Activated T-helper 1 cell treated with anti-CD3 and anti-CD28 coated beads, Interleukin-12 subunit alpha, Interleukin-12 subunit beta, Interleukin-2, Interleukin-4 antibody, amounts not matched to agents 30 ng/mL and 10 ng/mL and 1 ng/mL, durations not matched to agents 14 hours and 24 hours and 36 hours (primary cell): ENCODE measurements at places on chromosomes 1 and 21. TPM values are rescaled to one million over a fixed set of nuclear protein-coding genes. Genes with fewer than 3 reads are reported as not detected.

KANK4 gene
- total RNA-seq = not detected in 2 replicates

DNA sequence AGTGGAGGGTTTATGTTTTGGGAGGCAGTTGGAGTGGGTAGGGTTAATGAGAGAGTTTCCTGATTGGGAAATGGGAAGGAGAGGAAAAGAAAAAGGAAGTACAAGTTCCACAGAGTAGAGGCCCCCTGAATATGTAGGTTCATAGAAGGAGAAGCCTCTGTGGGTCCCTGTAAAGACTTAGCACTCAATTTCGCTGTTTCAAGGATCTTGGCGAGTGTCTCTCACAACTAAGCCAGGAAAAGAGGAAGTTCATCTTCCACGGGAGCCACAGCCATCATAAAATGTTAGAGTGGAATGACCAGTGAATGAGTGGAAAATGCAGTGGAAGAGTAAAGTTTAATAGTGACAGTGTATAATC, 17.4 kb upstream of the DPYD start:
- H3K27ac ChIP-seq = no peak overlapping the region
- no peak for DNase-seq
- H3K27me3 ChIP-seq = peaks cover 10% of the 10 kb centered on the region
- H3K36me3 ChIP-seq = peaks cover 7% of the 10 kb centered on the region
- peaks cover 42% of the 10 kb centered on the region for H3K4me1 ChIP-seq
- H3K4me3 ChIP-seq = no peak overlapping the region

- no peaks in the 10 kb centered on the region for H3K36me3 ChIP-seq
- no peak overlapping the region for H3K4me3 ChIP-seq
- DNase-seq = no peak
- H3K4me1 ChIP-seq = peaks cover 11% of the 10 kb centered on the region
- no peak overlapping the region for H3K27ac ChIP-seq
- peaks cover 21% of the 10 kb centered on the region for H3K27me3 ChIP-seq
These were observed 76.2 kb downstream of the NFIA start for GRCh38 chr1:61158591-61158990.

DNA sequence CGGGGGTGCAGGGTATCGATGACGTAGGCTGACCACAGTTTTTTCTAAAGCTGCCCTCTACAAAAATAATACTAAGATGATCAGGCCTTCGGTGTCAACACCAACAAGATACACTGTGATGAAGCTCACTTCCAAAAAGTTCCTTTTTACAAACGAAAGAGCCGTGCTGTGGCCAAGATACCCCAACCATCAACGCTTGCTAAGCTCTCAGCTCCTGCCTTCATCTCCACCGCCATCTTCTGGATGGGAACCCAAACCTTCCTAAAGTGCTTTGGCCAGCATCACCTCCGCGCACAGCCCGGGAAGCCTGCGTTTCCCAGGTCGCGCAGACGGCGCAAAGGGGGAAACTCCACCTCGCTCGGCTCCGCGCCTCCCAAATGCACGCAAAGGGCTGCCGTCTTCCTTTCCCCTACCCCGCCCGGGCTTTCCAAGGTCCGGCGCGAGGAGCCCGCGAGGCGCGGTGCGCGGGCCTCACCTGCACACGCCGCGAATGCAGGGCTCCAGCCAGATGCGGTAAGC, 541 bp downstream of the USP48 start:
- peak; percentile 50 for DNase-seq
- peak overlapping the region; percentile 100 for H3K27ac ChIP-seq
- H3K4me1 ChIP-seq = peaks cover 28% of the 10 kb centered on the region
- H3K27me3 ChIP-seq = peaks cover 3% of the 10 kb centered on the region

DNA sequence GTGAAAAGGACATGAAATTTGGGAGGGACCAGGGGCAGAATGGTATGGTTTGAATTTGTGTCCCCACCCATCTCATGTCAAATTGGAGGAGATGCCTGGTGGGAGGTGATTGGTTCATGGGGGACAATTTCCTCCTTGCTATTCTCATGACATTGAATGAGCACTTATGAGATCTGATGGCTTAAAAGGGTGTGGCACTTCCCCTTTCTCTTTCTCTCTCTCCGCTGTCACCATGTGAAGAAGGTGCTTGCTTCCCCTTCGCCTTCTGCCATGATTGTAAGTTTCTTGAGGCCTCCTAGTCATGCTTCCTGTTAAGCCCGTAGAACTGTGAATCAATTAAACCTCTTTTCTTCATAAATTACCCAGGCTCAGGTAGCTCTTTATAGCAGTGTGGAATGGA, 7.6 kb upstream of the GBP4 start:
- peaks cover 15% of the 10 kb centered on the region for H3K4me1 ChIP-seq
- peaks cover 15% of the 10 kb centered on the region for H3K36me3 ChIP-seq
- no peak overlapping the region for H3K4me3 ChIP-seq
- no peaks in the 10 kb centered on the region for H3K27me3 ChIP-seq
- no peak overlapping the region for H3K27ac ChIP-seq

GRCh38 chr1:101002551-101002950, 23.0 kb downstream of the DPH5 start:
- no peak overlapping the region for H3K4me3 ChIP-seq
- DNase-seq = no peak
- no peak overlapping the region for H3K27ac ChIP-seq
- peaks cover 32% of the 10 kb centered on the region for H3K36me3 ChIP-seq
- peaks cover 43% of the 10 kb centered on the region for H3K4me1 ChIP-seq

GRCh38 chr1:22845398-22845935, 127.2 kb downstream of the LACTBL1 start:
- H3K27ac ChIP-seq = no peak overlapping the region
- H3K27me3 ChIP-seq = peaks cover 10% of the 10 kb centered on the region
- DNase-seq = no peak
- no peaks in the 10 kb centered on the region for H3K36me3 ChIP-seq
- no peak overlapping the region for H3K4me3 ChIP-seq
